ENCODE measurements at places on chromosomes 1 and 21. TPM values are rescaled to one million over a fixed set of nuclear protein-coding genes. Genes with fewer than 3 reads are reported as not detected.

HFM1 gene
- total RNA-seq = not detected

XCL1 gene
- not detected for total RNA-seq

ADAMTSL4 gene
- total RNA-seq = 4.8 TPM

ETV3L gene
- not detected for total RNA-seq

MPZ gene
- 0.53 TPM for total RNA-seq

SPATA17 gene
- total RNA-seq = 2.0 TPM

TMIGD3 gene
- total RNA-seq = not detected

OR2T29 gene
- not detected for total RNA-seq

LRRN2 gene
- 16.9 TPM for total RNA-seq

LRRC47 gene
- 31.3 TPM for total RNA-seq

GJB3 gene
- 9.5 TPM for total RNA-seq

HEYL gene
- 3.5 TPM for total RNA-seq

All from A549 treated with ZK216348 at 1 μM for 4 hours (cell line).